ENCODE measurements at places on chromosomes 6 and 20.
A peak's percentile ranks its signal among the peaks of the same experiment; 100 is the strongest.

DNA sequence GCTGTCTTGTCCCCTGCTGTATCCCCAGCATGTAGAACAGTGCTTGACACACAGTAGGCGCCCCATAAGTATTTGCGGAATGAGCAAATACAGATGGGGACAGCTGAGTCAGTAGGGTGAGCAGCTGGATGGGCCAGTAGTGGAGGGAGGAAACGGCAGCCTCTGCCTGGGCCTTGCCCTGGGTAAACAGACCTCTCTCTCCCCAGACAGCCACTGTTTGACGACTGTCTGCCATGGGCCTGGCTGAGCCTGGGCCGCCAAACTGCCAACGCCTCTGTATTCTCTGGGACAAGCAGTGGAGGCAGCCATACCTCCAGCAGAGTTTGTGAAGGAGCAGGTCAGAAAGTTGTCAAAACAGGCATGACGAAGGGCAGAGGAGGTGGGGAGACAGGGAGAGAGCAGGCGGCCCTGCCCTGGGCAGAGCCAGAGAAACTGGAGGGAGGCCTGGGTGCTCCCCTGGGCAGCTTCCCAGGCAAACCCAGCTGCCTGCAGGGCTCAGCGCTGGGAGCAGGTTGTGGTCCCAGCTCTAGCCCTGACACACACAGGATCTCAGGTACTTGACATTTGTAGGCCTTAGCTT is 15.2 kb downstream of the HNF4A start:
- no peak for DNase-seq

DNA sequence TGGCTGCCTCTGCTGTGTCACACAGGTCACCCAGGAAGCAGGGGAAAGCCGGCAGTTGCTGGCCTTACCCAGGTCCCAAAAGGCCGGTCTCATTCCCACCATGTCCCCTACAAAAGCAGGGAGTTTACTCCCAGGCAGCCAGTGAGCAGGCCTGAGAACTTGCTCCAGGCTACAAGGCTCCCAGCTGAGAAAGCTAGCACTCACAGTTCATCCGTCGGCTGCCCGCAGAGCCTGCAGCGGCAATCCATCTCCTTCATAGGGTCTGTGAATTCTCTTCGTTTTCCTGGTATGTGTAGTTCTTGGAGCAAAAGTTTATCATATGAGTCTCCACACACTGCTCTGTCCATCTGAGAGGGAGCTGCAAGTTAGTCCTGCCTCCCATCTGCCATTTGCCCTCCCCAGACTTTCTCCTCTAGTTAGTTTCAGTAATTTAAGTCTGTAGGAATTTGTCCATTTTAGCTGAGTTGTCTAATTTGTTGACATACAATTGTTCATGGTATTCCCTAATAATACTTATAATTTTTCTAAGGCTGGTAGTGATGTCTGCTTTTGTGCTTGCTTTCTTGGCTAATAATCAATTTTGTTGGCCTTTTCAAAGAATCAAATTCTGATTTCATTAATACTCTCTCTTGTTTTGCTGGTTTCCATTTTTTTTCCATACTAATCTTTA is 135.6 kb downstream of the MAP3K4 start:
- no peak for DNase-seq

- DNase-seq = peak; percentile 95
Observed at GRCh38 chr6:23349521-23350147, 776.4 kb upstream of the NRSN1 start.

DNA sequence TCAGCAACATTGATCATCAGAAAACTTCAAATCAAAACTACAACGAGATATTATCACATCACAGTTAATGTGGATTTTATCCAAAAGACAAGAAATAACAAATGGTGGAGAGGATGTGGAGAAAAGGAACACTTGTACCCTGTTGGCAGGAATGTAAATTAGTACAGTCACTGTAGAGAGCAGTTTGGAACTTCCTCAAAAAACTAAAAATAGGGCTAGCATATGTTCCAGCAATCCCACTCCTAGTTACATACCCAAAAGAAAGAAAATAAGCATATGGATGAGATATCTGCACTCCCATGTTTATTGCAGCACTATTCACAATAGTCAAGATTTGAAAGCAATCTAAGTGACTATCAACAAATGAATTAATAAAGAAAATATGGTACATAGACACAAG is 887.7 kb upstream of the MAN1A1 start:
- DNase-seq = no peak

GRCh38 chr6:76631622-76632021 is 559.2 kb upstream of the IMPG1 start:
- DNase-seq = no peak

GRCh38 chr6:36612101-36612625 is 18.0 kb downstream of the SRSF3 start:
- DNase-seq = no peak

DNA sequence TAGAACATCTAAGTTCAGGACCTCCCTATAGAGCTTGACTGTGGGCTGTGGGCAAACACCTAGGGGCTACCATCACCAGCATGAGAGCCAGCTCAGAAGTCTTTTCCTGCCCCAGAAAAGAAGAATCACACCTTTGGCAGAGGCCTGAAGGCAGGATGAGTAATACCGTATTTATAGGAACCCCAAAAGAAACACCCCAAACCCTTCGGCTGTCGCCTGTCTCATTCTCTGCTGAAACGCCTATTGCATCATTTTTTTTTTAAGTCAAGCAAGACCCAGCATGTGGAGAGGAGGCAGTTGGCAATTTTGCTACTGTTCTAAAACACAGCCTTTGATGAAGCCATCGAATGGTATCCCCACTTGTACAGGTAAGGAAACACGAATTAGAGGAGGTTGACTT is 436.4 kb downstream of the TFAP2A start:
- DNase-seq = no peak

GRCh38 chr6:151763303-151763702 is 44.2 kb upstream of the ESR1 start:
- peak; percentile 45 for DNase-seq

- no peak for DNase-seq
Observed at GRCh38 chr20:7716286-7716972, 223.8 kb downstream of the HAO1 start.

DNA sequence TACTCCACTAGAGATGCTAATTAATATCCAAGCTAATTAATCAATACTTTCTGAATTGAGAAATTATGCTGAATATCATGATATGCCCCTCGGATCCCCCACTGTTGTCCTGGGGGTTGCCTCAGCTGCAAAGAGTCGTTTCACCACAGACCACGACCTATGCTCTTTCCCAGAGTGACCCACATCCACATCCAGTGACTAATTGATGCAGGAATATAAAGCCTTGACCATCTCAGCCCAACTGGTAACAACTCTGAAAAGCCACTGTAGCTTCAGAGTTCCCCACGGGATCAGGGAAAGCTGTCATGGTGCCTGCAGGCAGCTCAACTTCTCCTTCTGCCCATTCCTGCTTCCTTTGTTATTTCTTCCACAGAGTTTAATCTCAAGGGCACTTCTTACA is 116.9 kb downstream of the RWDD2A start:
- DNase-seq = peak; percentile 11

GRCh38 chr6:75563032-75563431 is 38.6 kb upstream of the SENP6 start:
- peak; percentile 56 for DNase-seq

DNA sequence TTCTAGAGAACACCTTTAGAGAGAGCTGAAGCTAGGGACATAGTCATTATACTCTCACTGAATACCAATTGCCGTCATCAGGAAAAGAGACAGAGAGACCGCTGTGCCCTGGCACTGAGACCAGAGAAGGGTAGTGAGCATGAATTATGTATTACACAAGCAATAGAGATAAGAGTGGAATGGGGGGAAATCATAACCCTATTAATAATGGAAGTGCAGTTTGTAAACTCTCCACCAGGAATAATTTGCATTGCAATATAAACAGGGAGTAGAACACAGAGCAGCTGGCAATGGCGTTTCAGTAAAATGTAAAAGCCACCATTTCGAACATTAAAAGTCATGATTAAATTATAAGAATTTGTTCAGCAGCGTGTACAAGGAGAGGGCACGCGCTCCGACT is 244.5 kb downstream of the MAFB start:
- no peak for DNase-seq

GRCh38 chr6:113591896-113592827 is 265.0 kb upstream of the MARCKS start:
- peak; percentile 55 for DNase-seq

DNA sequence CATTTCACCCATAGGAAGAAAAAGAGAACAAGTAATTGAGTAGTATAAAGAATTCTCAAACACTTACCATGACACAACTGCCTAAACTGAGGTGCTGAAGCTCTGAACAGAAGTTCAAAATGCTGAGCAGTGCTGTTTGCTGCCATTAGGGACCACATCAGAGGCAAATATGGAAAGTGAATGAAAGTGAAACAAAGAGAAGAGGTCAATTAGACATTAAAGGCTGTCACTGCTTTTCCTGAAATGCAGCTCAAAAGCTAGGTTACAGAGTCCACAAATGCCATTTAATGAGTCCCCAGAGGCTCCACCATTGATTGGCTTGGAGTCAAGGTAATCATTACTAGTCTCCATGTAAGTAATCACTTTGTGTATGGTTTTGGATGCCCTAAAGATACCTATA is 46.1 kb downstream of the POU3F2 start:
- no peak for DNase-seq

DNA sequence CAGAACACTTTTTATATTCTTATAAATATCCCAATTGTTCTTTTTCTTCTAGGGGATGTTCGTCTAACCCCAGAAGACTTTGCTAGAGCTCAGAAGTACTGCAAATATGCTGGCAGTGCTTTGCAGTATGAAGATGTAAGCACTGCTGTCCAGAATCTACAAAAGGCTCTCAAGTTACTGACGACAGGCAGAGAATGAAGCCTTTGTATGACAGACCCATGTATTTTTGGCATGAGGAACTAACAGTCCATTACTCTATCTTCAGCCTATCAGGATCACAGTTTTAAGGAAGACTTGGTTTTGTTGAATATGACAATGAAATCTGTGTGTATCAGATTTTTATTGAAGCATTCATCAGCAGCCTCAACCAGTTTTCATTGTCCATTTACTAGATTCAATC is 71.4 kb downstream of the VTA1 start:
- DNase-seq = no peak

DNA sequence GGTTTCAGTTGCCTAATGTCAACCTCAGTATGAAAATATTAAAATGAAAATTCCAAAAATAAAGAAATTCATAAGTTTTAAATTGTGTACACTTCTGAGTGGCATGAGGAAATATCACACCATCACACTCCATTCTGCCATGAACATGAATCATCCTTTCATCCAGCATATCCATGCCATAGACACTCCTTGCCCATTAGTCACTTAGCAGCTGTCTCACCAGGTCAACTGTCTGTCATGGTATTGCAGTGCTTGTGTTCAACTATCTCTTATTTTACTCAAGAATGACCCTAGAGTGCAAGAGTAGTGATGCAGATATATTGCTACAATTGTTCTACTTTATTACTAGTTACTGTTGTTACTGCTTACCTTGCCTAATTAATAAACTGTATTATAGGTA is 712.4 kb downstream of the EPHA7 start:
- DNase-seq = peak; percentile 3

DNA sequence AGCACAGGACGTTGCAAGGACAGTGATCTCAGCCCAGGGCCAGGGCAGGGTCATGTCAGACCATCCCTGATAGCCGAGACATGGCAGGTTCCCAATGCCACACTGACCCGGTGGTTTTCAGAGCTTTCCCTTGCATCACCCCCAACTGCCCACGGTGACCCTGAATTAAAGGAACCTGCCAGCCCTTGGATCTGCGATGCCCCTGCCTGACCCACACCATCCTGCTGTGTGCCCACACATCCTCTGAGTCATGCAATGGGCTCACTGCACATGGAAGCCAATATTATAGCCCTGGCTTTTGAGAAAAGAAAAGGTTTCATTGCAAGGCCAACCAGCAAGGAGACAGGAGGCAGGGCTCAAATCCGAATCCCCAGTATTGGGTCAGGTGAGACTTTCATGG is 132.6 kb upstream of the CST7 start:
- DNase-seq = no peak

DNA sequence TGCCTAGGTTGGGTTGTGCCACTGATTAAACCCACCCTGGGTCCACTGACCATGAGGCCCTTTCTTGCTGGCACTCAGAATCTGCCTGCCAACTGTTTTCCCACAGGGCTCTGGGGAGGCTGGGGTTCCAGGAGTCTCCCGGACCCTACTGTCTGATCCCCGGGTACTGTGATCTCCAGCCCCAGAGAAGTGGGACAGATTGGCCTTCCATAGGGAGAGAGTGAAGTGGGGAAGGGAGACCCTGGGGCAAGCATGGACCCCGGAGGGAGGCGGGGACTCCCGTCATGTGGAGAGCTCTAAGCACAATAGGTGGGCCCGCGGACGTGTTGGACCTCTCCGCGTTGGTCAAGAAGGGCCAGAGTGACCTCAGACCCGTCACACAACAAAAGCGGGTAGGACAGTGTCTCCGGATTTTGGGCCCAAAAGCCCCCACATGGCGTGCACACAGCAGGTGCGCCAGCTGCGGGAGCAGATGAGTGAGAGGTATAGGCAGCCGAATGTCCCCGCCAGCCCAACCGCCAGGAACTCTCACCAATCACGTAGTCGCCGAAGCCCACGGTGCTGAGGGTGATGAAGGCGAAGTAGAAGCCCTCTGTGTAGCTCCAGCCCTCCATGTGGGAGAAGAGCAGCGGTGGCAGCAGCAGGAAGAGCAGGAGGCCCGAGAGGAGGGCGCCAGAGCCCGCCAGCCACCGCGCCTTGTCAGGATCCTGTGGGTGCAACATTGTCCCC is 10.6 kb downstream of the KCNK17 start:
- no peak for DNase-seq

DNA sequence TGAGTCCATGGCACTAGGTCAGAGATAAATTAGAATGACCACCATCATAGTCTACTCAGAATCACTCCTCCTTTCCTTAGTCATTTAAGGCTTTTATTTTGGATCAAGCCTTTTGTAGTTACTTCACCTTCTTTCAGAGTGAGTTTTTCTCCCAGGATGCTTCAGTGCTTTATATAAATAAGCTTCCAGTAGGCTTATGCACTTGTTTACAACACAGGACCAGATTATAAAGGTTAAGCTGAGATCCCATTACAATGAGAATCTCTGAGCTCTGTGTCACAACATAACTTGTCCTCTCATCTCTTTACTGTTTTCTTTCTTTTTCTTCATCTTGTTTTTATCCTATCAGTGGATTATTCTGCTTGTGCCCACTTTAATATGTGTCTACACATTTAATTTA is 47.9 kb downstream of the CEP57L1 start:
- DNase-seq = peak; percentile 68

DNA sequence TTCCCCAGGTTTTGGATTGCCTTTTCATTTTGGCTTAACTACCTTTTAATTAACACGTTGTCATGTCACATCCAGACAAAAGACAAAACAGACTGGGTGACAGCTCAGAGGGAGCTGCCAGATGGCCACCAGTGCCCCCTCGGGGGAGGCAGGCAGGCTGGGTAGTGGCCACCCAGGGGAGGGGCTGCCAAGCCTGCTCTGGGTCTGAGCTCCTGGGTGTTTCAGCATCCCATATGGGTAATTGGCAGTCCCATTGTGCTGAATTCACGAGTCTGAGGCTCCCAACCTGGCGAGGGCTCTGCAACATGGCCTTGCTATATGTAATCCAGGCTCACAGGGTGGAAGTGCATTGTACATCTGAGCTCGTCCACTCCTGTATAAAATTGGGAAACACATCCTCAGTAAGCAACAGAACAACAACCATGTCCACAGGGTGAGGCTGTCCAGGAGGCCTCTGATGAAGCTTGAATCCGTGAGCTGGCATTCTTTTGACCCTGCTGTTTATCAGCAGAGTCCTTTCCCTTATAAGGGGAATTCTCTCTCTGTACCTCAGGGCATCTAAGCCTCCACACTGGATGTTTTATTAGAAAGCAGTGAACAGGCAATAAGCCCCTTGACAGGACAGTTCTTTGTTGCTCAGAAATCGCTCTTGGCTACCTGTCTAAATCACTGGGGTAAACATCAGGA is 111.7 kb upstream of the SLC22A23 start:
- DNase-seq = peak; percentile 76
